ENCODE measurements at places on chromosomes 6 and 20.

DNA sequence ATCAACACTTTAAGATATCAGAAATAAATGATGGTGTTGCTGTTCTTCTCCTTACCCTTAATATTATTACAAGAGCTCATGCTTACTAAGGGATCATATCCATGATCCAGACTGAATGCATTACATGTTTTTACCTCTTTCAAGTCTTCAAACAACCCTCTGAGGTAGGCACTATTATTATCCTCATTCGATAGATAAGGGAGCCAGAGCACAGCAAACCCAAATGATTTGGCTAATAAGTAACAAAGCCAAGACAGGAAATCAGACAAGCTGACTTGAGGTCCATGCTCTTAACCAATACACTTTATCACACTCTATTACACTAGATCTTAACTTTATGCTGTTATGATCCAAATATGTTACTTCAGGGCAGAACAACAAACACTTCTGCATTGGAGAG is 145.9 kb downstream of the RALGAPA2 start:
- DNase-seq, result no peak

DNA sequence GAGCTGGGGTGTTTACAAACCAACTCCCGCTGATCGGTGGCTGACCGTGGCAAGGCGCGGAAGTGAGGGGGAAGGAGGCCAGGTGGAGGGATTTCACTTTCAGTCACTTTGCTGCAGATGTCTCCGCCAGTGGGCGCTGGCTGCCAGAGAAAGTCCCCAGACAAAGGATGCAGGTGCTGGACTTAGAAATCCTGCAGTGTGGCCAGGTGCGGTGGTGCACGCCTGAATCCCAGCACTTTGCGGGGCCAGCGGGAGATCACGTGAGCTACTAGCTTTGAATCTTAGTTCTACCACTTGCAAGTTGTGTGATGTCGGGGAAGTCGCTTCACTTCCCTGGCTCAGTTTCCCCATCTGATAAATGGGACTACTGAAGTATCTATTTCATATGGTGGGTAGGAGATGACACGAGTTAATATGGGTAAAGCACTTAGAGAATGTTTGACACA is 180.4 kb downstream of the ZNF217 start:
- peak; percentile 32 for DNase-seq

DNA sequence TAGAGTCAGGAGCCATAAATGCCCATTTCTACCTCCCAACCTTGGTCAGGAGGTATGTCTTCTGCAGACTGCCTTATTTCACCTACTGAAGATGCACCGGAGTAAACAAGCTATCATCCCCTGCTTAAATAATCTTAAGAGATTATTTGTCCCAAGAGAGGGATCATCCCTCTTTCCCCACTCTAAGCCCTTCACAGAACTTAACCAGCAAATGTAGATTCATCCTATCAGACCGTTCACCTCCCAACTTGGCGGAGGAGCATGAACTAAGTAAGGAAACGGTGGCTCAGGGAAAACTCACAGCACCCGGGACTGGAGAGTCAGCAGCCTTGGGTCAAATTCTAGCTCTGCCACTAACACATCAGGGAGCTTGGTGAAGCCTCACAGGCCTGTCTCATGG is 115.3 kb downstream of the TRERF1 start:
- DNase-seq, result no peak

DNA sequence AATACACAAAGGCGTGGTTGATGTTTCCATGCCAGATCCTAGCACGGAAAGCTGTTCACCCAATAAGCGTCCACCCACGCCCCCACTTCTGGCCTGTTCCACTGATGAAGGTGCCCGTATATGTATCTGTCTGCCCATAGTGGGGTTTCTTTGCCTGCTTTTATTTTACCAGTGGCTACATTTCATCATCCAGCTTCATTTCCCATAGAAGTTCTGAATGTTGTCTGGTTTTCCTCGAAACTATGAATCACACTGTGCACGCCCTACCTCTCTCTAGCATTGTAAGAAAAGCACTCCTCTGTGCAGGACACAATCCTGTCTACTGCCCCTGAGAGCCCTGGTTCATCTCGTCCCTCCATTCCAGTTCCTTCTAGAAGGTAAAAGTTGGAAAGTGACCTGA is 8.8 kb upstream of the CD93 start:
- DNase-seq, result no peak

DNA sequence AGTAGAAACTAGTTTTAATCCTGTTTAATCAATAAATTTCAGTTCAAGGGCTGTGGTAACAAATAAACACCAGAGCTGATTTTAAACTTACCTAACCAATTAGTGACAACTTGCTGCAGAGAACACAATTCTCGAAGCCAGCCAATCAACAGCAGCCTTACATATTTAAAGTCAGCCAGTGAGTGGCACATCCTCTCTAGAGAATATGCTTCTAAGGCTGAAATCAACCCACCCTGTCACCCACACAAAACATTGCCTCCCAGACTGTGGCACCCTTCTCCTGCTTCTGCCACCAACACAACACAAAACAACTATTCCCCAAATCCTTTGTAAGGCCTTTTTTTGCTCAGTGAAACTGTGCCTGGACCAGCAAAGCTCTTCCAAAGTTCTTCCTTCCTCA is 306.0 kb downstream of the EYA4 start:
- no peak for DNase-seq

DNA sequence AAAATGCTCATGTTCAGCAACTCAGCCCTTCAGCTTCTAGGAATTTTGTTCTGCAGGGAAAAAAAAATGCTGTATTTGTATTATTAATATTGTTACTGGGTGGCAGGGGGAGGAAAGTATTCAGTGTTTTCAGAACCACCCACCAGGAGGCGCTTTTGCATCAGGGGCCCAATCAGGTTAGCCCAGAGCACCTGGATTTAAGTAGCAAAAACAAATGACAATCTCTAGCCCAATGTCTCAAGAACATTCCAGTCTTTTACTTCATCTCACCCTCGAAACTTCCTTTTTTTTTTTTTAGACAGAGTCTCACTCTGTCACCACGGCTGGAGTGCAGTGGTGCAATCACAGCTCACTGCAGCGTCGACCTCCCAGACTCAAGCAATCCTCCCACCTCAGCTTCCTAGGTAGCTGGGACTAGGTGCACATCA is 635 bp upstream of the C20orf203 start:
- no peak for DNase-seq

DNA sequence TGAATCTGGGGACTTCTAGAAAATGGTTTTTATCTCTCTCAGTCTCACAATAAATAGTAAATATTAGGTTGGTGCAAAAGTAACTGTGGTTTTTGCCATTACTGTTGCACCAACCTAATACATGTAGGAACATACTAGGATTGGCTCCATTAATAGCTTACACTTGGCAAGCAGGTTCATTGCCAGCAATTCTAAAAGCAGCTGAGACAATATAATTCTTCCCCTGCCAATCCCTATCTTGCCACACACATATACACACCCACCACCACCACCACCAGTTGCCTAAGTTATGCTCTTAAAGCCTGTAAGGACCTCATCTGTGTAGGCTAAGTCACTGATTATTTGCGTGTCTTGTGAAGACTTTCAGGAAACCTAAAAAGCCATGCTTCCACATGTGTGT is 145.1 kb downstream of the KIF16B start:
- no peak for DNase-seq

- DNase-seq, result no peak
These were observed 117.0 kb downstream of the ME1 start for GRCh38 chr6:83313882-83314281.

DNA sequence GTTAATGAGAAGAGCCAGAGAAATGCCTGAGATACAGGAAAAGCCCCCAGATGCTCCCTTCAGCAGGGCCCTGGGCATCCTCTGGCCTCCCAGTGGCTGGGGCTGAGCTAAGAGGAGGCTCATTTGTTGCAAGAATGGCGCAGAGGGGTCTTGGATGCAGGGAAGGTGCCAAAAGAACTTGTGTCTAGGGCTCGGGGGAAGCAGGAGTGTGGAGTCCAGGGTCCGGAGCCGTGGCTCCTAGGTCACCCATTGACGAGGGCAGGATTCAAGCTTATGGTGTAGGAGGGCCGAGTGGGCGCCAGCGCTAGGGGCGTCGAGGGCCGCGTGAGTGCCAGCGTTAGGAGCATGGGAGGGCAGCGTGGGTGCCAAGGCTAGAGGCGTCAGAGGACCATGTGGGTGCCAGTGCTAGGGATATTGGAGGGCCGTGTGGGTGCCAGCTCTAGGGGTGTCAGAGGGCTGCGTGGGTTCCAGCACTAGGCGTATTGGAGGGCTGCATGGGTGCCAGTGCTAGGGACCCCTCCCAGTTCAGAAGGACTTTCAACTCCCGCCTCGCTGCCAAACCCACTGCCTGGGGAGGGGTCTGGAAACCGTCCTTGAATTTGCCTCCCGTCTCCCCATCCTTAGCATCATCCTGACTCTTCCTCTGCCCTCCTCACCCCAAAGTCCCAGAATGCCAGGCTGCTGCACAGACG is 250.5 kb upstream of the AFDN start:
- no peak for DNase-seq

DNA sequence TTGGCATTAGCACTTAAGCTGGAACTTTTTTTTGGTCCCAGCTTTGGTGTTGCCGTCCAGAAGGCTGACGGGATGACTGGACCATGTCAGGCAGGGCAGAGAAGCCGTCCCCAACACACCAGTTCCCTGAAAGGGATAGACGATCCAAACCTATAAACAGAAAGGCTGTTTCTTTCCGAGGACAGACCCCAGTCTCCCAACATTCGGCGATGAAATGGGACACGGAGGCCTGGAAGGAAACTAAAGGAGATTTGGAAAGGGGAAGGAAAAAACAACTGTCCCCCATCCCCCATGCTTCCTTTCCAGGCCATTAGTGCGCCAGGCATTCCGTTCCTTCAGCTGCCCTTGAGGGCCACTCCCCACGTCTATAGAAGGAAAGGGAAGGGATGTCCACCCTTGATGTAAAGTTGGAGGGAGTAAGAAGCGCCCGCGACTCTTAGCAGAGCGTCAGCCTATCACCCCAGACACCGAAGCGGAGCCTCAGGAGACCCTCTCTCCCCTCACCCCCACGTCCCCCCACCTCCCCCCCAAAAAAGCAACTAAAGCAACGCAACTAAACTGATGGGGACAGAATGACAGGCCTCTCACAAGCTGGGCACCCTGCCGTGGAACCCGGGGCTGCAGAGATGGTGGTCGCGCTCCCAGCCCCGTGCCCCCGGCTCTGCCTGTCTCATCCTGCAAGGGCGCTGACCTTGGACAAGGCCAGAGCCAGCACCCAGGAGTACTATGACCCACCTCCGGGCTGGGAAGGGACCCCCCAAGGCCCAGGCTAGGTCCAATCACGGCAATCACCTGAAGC is 638 bp downstream of the BLCAP start:
- no peak for DNase-seq

- no peak for DNase-seq
These were observed 67.1 kb downstream of the TULP4 start for GRCh38 chr6:158379336-158379735.

All from NCI-H187 treated with DMSO at 0.1 percent for 48 hours (cell line).